ENCODE measurements at places on chromosomes 6 and 20.

DNA sequence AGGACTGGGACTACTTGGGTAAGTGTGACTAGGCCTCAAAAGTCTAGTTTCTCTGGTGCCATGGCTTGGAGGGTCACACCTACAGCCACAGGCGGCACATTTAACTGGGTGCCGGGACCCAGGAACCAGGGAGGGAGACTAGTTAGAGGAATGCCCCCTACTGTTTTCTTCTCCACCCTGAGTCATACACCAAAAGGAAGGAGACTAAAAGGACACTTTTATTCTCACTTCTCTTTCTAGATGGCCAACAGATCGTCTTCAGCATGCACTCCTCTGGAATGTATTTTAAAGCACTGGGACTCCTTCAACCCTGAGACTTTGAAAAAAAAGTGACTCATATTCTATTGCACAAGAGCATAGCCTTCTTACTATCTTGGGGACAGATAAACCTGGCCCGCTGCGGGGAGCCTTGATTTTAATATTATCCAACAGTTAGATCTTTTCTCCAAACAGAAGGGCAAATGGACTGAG, 33.4 kb downstream of the PLN start:
- no peaks in the 10 kb centered on the region for H3K27me3 ChIP-seq
- no peak overlapping the region for H3K27ac ChIP-seq
- DNase-seq: no peak
- H3K4me1 ChIP-seq: no peaks in the 10 kb centered on the region

DNA sequence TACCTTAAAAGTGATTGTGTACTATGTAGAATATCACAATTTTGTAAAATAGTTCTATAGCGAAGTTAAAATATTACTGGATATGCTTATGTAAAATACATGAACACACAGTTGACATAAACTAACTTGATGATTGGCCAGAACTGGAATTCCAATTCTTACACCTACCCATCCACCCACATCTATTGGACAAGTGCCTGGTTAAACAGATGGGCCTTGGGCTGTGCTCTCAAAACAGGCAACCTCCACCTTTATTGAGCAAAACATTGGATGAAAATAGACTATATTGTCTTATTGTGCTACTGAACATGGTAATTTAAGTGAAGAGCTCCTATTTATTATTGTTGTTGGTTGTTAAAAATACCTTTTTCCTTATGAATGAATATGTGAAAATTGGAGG, 154.0 kb upstream of the FLRT3 start:
- no peak overlapping the region for H3K27ac ChIP-seq
- no peaks in the 10 kb centered on the region for H3K27me3 ChIP-seq
- no peak for DNase-seq
- no peak overlapping the region for H3K4me3 ChIP-seq
- no peaks in the 10 kb centered on the region for H3K36me3 ChIP-seq

GRCh38 chr6:12555267-12555666, 161.3 kb upstream of the PHACTR1 start:
- H3K27me3 ChIP-seq: no peaks in the 10 kb centered on the region
- no peaks in the 10 kb centered on the region for H3K4me1 ChIP-seq
- DNase-seq: no peak
- no peaks in the 10 kb centered on the region for H3K36me3 ChIP-seq
- no peak overlapping the region for H3K27ac ChIP-seq
- no peak overlapping the region for H3K4me3 ChIP-seq

DNA sequence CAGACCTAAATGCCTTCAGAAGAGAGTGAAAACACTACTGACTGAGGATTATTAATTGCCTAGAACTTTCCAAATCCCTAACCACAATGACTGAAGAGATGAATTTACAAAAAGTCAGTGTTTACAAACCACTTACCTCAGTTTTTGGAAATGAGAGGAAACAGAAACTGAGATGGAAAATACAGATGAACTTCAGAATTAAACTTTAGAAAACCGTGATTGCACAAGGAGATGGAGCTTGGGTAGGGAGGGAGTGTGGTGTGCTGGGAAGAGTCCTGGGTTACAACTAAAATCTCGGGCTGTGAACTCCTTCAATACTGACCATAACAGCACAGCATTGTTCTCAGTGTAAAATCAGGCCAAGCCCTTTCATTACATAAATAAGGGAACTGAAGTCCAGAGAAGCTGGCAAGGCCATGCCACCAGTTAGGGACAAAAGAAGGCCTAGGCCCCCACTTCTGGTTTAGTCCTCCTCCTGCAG, 4.0 kb downstream of the ELMO2 start:
- peaks cover 11% of the 10 kb centered on the region for H3K4me1 ChIP-seq
- no peak overlapping the region for H3K27ac ChIP-seq
- no peaks in the 10 kb centered on the region for H3K36me3 ChIP-seq
- H3K27me3 ChIP-seq: no peaks in the 10 kb centered on the region
- no peak overlapping the region for H3K4me3 ChIP-seq

- peaks cover 20% of the 10 kb centered on the region for H3K4me1 ChIP-seq
- H3K36me3 ChIP-seq: no peaks in the 10 kb centered on the region
- no peaks in the 10 kb centered on the region for H3K27me3 ChIP-seq
- H3K27ac ChIP-seq: no peak overlapping the region
- no peak for DNase-seq
Measured at GRCh38 chr20:51731731-51732095, 36.5 kb downstream of the ATP9A start.

DNA sequence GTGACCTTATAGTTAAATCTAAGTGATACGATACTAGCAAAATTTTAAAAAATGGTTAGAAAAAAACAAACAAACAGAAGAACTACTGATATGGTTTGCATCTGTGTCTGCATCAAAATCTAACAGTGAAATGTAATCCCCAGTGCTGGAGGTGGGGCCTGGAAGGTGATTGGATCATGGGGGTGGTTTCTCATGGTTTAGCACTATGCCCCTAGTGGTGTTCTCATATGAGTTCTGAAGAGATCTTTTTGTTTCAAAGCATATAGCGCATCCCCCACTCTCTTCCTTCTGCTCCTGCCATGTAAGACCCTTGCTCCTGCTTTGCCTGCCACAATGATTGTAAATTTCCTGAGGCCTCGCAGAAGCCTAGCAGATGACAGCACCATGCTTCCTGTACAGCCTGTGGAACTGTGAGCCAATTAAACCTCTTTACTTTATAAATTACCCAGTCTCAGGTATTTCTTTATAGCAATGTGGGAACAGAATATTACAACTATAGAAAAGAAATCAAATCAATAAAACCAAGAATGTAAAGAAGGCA, 5.4 kb downstream of the FBXL4 start:
- peaks cover 30% of the 10 kb centered on the region for H3K4me1 ChIP-seq
- H3K4me3 ChIP-seq: no peak overlapping the region
- H3K36me3 ChIP-seq: no peaks in the 10 kb centered on the region

- H3K36me3 ChIP-seq: peaks cover 6% of the 10 kb centered on the region
- no peaks in the 10 kb centered on the region for H3K27me3 ChIP-seq
Measured at GRCh38 chr6:37287519-37288157, 29.7 kb upstream of the TMEM217 start.
